ENCODE measurements at places on chromosomes 1 and 21.

DNA sequence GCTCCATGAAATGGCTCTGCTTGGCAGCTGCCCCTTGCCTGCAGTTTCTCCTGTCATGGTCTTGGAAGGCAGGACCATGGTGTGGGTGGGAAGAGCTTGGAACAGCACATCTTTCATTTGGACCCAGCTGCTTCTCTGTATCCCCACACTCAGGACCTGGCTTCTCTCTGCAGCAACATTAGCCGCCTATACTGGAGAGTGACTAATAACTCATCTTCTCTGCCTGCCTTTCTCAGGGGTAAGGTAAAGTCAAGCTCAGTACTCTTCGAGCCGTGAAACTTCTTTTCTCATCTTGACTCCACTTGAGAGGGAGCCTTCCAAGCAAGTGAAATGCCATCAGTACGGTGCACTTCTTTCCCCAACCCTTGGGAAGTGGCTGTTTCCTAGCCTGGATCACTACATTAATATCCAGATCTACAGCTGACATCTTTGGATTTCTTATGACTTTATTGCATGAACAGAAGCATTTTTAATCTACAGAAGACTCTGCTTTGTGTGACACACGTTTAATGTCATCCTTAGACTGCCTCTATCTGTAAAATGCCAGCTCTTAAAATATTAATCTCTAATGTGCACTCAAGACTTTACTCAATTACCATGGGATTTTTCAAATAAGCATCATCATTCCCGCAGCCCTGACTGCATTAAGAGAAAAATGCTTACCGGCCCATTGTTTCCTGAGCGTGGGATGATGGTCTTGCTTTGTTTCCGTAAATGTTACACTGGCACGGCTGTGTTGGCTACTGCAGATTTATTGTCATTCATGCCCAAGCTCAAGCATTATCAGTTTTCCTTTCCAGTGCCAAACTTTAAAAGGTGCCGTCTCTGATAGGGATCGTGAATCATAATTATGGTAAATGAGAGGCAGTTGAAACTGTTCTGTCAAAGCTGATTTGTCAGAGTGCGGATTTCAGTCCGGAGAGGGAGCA lies 242.9 kb downstream of the HHAT start:
- no peak for DNase-seq

DNA sequence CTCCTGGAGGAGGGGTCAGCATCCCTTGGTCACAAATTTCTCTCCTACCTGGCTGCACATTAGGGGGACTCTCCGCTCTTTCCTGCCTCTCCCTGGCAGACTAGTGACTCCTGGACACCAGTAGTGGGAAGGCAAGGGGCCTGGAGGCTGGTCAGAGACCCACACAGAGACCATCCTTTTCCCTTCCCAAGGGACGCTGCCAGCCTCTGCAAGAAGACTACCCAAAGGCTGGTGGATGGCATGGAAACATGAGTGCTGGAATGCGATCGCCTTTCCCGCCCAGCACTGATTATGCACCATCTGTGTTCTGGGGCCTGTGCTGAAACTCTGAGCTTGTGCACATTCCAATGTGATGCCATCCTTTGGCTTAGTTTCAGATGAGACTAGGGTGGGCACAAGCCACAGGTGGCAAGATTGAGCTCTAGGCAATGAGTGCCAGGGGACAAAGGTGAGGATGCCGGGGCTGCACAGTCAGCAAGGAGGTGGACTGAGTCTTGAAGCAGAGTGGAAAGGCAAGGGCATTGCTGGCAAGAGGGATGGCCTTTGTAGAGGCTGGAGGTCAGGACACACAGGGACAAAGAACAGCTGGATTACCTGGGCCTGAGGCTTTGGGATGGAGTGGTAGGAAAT lies 12.6 kb upstream of the EPS8L3 start:
- no peak for DNase-seq

DNA sequence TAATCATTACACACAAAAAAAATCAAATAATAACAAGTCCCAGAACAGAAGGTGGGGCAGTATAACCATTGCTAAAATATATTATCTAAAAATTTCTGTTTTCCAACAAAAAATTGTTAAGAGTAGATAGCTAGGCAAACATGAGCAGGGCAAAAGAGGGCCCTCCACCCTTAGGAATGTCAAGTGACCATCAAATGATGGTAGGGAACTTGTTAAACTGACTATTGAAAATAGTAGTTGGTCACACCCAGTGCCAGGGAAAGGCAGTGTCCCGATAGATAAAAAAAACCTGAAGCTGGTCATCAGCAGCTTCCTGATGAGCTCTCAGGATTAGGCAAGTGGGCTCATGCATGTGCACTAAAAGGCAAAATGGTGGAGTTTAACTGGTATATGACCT lies 18.4 kb upstream of the COP1 start:
- DNase-seq, result no peak

DNA sequence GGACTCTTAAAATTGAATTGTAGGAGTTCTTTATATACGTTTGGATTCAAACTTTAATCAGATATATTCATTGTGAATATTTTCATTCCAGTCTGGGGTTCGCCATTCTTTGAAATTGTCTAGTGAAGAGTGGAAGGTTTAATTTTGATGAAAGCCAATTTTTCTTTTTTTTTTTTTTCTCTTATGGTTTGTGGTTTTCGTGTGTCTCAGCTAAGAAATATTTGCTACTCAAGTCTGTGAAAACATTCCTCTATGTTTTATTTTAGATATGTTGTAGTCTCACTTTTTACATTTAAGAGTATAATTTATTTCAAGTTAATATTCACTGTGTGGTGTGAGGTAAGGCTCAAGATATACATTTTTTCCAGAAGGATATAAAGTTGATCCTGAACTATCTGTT lies 220.5 kb downstream of the KCNT2 start:
- no peak for DNase-seq

- no peak for DNase-seq
These were observed 163.9 kb downstream of the HUNK start for GRCh38 chr21:32036756-32037155.

DNA sequence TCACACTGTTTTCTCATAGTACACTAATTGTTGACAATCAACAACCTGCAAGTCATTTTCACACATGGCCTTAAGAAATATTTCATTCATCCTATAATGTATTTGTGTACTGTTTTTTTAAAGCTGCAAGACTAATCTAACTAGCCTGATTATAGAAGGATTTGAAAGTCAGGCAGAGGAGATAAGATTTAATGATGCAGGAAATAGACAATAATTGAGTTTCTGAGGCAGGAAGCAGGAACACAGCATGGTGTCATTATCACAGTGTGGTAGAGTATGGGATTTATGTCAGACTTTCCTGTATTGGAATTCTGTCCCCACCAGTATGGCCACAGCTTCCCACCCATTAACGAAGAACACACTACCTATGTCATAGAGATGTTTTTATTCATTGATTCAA lies 138.8 kb downstream of the LRRC7 start:
- DNase-seq, result no peak

- DNase-seq, result no peak
These were observed 11.6 kb downstream of the HCRTR1 start for GRCh38 chr1:31628931-31629556.

GRCh38 chr1:158251163-158251562 lies 3.1 kb upstream of the CD1A start:
- DNase-seq, result no peak
